ENCODE measurements at places on chromosomes 3 and 15.

DNA sequence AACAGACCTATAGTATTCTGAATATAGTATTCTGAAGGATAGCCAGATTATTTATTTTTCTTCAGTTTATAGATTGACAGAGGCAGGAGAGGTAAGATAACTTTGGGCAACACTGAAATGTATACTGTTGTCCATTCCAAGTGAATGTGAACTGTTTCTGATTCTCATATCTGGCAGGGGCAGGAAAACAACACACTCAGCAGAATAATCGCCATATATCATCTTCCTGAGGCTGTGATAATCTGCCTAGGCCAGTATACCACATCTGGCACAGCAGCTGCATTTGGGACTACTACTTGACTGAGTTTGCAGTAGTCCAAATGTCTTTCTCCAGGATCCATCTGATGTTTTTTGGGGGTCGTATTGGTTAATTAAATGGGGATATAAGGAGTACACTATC, 22.4 kb upstream of the SETD2 start:
- no peak for DNase-seq

DNA sequence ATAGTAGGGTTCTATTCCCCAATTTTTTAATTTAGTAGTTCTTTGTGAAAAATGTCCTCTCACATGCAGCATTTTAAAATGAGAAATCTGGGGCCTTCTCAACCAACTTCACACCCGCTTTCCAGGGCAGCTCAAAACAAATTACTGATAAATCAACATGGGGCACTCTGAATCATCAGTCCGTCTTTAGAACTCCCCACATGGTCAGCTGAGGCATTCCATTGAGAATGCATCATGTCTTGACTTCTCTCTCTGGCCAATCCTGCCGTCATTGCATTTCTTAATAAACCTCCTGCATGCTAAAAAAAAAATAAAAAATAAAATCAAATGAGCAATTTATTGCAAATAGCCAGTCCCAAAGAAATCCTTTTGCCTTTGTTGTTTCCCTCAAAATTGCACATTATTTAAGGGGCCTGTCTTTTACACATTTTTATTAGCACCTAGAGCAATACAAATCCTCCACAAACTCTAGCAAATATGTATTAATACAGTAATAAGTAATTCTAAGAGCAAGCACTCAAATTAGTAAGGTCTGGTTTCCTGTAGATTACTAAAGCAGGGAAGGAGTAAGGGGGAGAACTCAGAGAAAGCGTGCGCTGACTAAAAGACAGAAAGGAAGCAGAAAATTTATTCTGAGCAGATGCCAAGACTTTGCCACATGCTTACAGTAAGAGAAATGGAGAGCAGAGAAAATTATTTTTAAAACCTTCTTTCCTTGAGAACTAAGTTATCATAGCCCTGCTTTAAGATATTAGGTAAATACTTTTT, 175.7 kb downstream of the TNIK start:
- peak; percentile 36 for DNase-seq

DNA sequence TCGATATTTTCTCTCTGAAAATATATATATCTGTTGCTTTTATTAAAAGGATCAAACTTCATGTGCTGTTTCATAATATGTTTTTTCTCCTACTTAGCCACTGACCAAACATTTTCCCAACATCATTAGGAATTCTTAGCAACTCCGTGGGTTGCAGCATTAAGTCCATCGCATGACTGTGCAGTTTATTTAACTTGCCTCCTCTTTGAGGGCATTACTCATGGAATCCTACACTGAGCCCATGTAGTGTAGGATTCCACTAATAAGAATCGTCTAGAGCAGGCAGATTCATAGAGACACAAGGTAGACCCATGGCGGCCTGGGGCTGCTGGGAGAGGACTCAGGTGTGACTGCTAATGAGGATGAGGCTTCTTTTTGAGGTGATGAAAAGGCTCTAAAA, 49.3 kb downstream of the CMTM6 start:
- DNase-seq = no peak

- DNase-seq = no peak
Measured at GRCh38 chr15:69810431-69811354, 287.0 kb downstream of the TLE3 start.

Data from iPS-NIHi11 (cell line).